ENCODE measurements at places on chromosomes 12 and 14.

GRCh38 chr14:70143306-70143705 is 45.4 kb downstream of the SLC8A3 start:
- no peak for DNase-seq

DNA sequence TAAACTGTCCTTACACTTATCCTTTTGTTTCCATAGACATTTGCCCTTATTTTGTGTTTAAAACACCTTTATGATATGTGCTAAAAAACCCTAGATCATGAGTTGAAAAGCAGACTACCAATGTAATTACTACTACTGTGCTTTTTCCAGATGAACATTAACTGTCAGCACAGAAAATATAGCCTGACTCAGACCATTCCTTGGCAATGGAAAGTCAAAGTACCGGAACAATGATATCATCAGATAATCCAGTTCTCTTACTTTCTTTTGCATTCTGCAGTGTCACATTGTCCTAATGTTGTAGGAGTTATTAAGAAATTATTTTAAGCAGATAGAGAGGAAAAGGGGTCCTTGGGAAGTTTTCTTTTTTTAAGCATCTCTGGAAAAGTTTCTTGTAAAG is 1189.0 kb upstream of the FLRT2 start:
- no peak for DNase-seq

DNA sequence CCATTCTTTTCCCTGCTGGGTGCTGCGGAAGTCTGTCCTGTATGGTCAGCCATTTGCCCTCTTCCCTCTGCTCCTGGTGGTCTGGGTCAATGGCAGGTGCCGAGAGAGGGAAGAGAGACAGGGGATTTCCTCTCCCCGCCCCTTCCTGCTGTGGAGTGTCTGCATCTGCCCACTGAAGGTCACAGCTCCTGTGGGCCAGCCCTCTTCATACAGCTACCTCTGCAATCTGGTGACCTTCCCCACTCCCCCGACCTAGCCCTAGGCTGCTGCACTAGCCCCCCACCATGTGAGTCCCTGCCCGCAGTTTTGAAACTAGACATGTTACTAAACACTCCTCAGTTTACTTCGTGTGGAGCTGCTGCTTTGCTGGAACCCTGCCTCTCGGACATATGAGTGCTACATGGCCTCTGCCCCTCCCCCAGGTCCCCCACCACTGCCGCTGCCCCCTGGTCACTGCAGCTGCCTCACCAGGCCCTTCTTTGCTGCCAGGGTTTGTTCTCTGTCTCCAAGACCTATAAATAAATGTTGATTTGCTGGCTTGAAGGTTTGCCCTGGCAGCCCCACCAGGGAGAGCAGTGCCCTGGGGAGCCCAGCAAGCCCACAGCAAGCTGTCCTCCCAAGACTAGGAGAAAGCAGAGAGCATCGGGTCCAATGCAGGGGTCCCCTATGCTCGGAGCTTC is 102.9 kb downstream of the DPF3 start:
- DNase-seq = no peak

DNA sequence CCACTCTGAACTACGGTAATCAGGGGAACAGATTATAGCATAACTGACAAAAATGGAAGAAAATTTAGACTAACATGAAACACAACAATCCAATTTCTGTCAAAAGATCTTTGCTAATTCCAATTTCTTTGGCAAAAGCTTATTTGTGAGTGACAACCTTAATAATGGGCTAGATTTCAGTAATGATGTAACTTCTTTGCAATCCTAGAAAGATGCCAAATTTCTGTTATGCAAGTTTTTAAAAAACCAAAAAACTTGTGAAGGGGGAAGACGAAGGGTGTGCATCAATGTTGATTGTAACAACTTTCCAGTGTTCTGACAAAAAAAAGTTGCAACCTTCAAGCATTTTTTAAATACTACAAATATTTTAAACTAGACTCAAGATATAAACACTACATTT is 59.9 kb downstream of the DICER1 start:
- no peak for DNase-seq

- no peak for DNase-seq
These were observed 141.0 kb downstream of the GRIP1 start for GRCh38 chr12:66537876-66538275.

- no peak for DNase-seq
These were observed 3.8 kb upstream of the NUMB start for GRCh38 chr14:73462048-73462715.

All from iPS DF 6.9 (cell line).